ENCODE measurements at places on chromosomes 16 and 17.

DNA sequence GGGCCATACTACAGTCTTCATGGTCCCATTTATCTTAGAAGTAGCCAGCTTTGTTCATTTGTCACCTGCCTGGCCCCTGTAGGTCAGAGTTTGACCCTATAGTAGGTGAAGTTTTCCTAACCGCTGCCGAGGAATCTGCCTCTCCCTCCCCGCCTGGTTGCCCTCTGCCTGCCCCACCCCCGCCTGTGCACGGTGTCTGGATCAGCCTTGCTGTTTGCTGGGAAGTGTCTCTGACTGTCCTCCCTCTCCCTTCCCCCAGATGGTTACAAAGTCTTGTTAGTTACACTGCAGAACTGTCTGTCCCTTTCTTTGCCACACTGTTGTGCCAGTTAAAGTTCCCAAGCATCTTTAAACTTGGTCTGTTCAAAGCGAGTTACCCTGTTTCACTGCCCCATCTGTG lies 5.7 kb downstream of the UBFD1 start:
- DNase-seq = no peak

GRCh38 chr16:50624449-50624970 lies 56.6 kb downstream of the SNX20 start:
- no peak for DNase-seq

GRCh38 chr17:62866471-62866870 lies 58.4 kb upstream of the MARCHF10 start:
- no peak for DNase-seq

GRCh38 chr16:50742576-50743200 lies 802 bp downstream of the CYLD start:
- peak; percentile 25 for DNase-seq

- no peak for DNase-seq
Measured at GRCh38 chr17:50538549-50539410, 6.2 kb downstream of the EPN3 start.

DNA sequence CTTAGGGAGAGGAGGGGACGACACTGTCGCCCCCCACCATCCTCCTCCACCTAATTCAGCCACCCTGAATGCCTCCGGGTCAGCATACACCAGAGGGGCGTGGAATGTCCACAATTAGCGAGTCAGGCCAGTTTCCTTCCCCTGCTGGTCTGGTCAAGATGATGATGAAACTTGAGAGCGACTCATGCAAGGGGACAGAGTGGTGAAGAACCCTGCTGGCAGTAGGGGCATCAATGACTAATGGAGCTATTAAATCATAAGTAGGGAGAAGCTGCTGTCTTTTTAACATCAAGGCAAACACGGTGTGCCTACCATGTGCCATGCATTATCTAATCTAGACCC lies 7.2 kb downstream of the SPACA3 start:
- DNase-seq = no peak

DNA sequence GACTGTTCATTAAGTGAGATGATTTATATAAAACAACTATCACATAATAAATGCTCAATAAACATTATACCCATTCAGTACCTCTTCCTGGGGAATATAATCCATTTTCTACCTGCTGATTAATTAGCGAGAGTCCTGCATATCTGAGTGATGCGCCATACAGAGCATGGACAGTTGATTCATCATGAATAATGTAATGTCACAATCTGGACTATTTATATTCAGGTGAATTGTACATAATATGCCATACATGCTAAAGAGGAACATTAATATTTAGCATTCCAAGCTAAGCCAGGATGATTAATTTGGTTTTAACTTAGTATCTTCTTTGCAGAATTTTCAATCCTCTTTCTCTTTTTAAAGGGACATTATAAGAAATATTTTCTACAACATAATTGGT lies 362.0 kb upstream of the XYLT1 start:
- no peak for DNase-seq

- no peak for DNase-seq
Measured at GRCh38 chr17:72795941-72796340, 296.5 kb downstream of the SLC39A11 start.

DNA sequence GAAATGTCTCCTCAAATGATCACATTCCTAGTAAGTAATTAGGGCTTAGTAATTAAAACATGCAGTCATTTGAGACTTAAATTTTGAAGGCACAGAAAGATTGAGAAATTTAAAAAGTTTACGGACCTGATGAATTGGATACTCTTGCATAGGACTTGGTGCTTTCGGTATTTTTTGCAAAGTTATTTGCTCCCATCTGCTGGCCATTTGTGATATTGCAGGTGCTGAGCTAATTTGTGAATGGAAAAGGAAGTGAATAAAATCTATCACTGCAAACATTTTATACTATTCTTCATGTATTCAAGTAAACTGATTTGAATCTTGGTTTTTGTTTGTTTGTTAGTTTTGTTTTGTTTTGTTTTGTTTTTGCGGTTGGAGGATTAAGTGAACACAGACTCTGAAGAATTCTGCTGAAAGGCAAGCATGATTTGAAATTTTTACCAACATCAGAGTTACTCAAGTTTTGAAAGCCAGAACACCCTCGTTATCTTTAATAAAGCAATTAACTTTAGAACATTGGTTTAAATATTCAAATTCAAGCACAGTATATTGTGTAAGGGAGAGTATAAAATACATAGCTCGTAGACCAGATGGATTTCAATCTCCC lies 689.5 kb upstream of the RBFOX1 start:
- peak; percentile 45 for DNase-seq

GRCh38 chr17:19384723-19385391 lies 2.1 kb downstream of the MFAP4 start:
- DNase-seq = no peak

GRCh38 chr17:72812823-72813222 lies 279.7 kb downstream of the SLC39A11 start:
- no peak for DNase-seq

GRCh38 chr16:14373896-14374295 lies 256.2 kb downstream of the PARN start:
- no peak for DNase-seq

DNA sequence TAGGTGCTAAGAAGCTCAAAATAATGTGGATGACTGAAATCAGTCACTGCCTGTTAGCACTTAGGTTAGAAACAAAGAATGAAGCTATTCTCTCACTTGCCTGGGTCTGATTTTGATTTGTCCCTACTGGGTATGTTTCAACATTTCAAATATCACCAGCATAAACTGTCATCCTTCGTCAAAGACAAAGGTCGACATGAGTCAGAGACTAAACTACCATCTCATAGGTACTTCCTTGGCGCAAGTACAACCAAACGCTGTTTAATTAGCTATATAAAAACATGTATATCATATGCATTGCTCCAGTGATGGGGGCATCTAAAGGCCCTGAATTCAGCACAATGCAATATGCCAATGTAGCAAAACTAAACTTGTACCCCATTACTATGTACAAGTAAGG lies 4.0 kb downstream of the AKTIP start:
- no peak for DNase-seq

DNA sequence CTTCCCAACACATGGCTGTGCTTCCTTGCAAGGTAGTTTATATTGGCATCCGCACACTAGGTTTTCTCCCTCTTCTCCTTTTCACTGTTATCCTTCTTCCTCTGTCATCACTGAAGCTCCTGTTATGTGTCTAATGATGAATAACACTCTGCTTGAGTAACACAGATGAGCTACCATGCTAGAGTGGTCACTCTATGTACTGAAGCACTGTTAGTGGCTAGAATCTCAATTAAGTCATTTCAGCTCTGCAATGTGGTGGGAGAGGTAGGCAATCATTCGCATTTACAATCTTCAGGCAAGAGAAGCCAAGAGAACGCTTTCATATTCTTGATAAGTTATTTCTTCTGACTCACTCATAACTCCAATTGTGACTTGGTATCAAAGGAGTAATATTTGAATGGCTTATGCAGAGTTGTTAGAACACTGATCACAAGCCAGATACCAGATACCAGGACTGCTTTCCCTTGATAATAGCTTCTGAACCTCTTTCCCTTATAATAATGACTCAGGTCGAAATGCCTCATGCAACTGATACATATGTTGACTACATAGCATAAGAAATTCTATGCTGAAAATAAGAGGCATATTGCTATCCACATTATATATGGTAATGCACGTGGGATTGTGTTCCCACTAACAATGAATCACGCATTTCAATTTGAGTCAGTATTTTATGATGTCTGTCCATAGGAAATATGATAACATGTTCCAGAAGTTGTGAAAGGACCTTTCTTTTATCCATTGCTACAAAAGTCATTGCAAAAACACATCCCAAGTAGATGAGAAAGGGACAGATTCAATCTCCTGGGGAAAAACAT lies 158.0 kb upstream of the HS3ST3A1 start:
- no peak for DNase-seq

DNA sequence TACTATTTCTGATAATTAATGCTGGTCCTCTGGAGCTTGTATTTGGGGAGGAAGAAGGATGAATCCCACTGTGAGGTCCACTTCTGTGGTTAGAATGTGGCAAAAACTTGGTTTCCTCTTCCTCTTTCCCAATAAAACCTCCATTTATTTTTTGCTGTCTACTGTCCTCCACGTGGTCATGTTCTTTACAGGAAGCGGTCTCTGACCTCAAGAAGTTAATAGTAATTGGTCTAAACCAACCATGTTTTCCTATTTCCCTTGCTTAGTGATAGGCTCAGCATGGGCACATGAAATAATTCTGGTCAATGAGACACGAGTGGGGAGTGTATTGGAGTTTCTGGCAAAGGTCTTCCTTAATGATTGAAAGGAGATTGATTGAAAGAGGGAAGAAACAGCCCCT lies 33.9 kb downstream of the CHP2 start:
- no peak for DNase-seq

DNA sequence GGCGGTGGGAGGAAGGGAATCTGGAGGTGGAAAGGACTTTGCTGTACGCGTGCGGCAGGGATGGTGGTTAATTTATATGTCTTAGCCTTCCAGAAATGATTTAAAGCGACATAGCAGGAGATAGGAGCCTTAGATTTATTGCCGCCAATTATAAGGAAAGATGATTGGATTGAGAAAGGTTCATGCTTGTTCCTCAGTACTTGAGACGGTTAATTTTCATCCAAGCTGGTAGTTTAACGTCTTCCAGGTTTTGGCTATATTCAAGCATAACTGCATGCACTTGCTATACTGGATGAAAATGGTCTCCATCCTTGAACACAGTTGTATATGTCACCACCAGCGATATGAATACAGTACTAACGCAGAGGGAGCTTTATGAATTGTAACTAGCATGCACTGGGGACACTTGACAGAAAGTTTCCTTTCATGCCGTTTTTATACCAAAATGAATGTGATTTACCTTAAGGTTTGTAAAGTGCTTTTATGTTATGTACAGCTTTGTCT lies 610 bp upstream of the PEX12 start:
- no peak for DNase-seq

DNA sequence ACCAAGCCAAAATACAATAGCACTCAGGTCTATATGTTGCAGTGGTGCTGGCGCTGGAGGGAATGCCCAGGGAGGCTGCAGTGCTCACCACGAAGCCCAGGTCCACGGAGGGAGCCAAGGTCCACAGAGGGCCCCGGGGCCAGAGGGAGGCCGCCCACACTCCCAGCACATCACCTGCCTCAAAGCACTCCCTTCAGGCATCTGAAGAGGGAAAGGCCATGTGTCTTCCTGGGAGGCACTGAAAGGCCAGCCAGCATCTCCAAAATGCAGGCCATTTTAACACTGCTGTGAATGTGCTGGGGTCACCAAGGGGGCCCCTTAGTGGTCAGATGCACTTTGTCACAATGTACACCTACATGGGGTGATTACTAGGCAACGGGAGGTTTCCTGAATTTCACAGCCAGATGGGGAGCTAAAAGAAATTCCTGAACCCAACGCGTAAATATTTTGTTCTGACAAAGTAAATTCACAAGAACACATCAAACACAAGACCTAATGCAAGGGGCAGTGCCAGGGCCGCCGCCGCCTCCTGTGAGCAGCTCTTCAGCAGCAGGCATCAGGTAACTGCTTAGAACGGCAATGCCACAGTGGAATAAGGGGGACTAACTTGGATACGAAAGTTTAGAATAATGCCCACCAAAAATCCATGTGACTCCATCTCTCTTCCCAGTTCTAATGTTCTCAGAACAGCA lies 42.8 kb downstream of the USP22 start:
- no peak for DNase-seq

DNA sequence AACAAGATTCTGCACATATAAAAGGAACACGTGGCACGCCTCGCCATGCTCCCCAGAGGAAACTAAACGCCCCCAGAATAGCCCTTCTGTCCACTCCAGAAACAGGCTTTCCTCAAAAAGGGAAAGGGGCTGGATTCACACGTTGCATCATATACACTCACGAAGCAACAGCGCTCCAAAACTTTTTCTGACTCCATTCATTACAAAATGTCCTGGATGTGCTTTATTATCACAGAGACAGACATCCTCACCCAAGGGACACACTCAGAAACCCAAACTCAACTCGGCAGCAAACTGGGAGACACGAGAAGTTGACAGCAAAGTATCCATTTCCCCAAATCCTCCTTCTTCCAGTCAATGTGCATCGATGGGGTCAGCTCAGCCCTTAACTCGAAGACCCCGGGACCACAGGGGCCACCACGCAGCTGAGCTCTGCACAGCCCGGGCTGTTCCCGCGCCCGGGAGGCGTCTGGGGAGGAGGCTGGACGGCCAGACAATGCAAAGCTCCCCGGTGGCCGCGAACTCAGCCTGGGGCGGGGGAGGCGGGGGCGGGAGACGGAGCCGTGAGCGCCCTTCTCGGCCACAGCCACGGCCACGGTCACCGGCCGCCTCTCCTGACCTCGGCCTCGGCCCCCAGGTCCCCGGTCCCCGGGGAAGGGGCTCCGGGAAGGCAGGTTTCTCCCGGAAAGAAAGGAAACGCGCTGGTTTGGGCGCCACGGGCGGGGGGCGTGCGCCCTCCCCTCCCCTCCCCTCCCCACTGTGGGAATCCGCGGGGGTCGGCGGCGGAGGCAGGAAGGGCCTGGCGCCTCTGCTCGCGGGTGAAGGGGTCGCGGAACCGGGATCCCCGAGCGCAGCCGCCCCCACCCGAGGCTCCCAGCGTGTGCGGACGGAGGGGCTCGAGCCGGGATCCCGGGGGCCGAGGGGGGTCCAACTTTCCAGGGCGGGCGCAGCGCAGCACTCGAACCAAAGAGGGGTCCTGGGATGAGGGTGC lies 1.2 kb downstream of the NXN start:
- DNase-seq = peak; percentile 48

- no peak for DNase-seq
Measured at GRCh38 chr17:6355196-6355595, 79.7 kb downstream of the AIPL1 start.
